ENCODE measurements at places on chromosomes 1 and 21.

DNA sequence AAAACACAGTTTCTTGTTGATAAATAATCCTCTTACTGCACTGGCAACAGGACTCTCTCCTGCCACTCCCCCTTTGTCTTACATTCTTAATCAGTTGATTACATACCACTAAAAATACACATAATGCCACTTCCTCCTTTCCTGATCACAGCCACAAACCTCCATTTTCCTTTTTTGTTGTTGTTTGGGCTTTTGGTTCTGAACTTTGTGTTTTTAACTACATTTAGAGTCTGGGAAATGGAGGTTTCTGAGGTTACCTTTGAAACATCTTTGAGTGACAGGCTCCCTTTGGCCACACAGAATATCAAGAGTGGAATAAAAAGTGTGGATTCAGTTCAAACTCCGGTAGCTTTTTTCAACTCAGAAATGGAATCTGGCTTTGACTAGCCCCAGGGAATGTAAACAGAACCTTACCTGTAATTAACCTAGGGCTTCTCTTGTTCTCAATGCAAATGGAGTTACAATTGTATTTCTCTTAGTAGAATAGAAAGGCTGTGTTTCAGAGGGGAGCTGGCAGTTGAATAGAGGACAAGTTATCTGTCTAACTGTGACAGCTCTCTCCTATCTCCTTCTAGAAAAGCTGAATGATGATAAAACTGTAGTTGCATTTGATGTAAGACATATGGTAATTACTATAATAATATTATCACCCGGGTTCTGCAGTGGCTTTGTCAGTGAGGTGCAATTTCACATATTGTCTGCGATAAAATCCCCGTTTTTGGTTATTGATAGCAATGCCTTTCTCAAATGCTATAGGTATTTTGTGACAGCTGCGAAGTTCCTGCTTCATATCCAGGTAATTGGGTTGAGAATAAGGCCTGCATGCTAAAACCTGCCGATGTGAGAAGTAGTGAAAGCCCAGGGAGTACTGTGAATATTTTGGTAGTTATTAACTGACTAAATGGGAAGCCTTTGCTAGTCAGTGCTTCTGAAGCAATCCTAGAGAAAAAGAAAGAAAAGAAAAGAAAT, 66.9 kb downstream of the ST6GALNAC5 start:
- no peak for DNase-seq

DNA sequence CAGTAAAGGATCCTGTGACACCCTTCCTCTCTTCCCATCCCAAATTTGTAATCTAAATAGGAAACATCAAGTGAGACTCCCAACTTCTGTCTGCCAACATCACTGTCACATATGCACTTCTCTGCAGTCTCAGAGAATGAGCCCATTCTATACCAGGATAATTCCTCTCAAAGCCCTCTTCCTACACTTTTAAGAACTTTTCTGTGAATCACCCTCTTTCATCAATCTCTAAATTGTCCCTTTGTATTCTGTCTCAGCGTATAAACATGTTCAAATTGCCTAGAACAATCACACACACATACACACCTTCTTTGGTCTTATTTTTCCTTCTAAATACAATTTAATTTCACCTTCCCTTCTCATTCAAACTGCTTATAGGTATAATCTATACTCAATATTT, 111.8 kb downstream of the PTBP2 start:
- DNase-seq: no peak

DNA sequence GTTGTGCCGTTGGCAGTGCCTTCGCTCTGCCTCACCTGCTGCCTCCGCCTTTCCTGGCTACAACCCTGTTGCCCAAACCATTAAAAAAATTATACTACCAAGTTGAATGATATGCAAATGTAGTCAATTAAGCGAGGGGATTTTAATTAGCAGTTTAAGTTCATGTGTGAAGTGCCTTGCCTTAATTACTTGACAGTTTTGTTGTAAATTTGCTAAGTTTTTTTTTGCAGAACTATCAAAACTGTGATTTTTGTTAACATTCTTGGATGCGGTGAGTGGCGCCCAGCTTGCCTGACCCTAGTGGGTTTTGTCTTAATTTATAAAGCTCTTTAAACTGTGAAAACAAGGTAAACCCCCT, 10.9 kb downstream of the SKI start:
- DNase-seq: no peak

DNA sequence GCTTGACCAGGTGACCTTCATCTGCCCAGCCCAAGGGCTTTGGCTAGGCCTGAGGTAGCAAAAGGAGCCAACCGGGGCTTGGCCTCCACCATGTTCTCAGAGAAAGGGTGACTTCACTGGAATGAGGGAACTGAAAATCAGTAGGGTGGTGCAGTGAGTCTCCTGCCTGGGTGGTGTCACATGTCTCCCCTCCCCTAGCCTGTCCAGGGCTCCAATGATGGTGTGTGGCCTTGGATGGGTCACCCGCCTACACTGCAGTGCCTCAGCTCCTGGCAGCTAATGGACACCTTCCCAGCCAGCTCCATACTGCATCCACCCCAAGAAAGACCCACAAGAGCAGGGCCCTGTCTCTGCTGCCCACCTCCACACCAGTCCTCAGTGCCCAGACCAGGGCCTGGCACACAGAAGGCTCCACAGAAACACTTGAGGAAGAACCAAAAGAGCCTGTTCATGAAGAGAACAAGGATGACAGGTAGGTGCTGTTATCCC, 678.7 kb downstream of the MATN1 start:
- no peak for DNase-seq

DNA sequence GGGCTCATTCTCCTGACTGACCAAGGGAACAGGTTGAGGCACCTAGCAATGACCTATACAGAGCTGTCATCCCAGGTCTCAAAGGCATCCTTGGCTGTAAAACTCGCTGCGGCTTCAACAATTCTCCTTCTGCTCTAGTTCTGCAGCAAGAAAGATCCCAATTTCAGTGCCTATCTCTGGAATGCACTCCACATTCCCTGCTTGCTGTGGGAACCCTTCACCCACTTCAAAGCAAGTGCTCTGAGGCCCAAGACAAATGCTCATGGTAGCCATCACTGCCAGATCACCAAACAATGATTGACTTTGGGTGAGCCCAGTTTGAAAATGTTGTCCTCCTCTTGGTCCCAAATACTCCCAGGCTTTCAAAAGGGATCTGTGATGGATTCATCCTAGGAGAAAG, 37.7 kb upstream of the FMO3 start:
- DNase-seq: no peak

- peak; percentile 53 for DNase-seq
Measured at GRCh38 chr1:27618341-27619082, 14.6 kb upstream of the AHDC1 start.

DNA sequence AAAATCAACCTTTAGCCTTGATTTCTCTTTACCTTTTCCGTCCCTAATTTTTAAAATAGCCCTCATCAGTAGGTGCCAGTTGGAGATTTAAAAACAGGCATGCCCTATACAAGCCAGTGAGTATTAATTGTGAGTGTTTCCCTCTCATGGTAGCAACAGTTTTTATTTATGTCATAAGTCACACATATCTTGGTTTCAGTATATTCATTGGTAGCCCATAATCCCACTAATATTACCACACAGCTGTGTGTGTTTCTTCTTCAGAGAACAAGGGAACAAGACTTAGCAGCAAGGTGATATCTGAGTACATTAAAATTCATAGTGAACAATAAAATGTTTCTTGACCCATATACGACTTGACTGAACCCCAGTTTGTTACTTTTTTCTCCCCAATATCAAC, 68.6 kb upstream of the HSPA13 start:
- DNase-seq: no peak

DNA sequence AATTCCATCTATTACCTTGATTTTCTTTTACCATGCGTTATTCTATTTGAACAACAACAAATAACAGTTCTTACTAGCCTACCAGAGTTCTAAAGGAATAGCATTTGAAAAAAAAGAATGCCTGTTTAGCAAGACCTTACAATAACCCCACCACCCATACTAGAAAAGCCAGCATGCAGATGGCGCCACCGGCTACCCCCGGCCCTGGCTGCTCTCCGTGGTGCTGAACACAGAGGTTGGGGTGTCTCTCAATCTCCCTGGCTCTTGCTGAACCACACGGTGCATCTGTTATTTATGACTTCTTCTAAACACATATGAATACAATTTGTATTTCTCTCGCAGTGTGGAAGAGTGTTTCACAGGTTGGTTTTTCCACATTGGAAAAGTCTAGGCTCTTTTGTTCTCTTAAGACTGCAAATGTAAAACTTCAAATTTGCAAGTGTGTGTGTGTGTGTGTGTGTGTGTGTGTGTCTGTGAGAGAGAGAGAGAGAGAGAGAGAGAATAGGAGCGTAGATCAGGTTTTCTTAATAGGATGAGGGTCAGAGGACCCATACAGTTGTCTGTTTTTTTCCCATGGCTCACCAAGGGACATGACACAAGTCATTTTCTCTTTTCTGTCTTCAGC, 13.6 kb downstream of the GRIK3 start:
- no peak for DNase-seq

Measured in stomach (tissue), 19 donors.